ENCODE measurements at places on chromosomes 1 and 21.

GRCh38 chr1:171254859-171255258 is 6.6 kb downstream of the FMO1 start:
- peak; percentile 79 for DNase-seq

GRCh38 chr1:75100481-75101092 is 33.6 kb upstream of the LHX8 start:
- DNase-seq: no peak

GRCh38 chr1:195141294-195141693 is 1466.9 kb downstream of the KCNT2 start:
- DNase-seq: no peak

- no peak for DNase-seq
Observed at GRCh38 chr1:116763787-116764465, 9.7 kb downstream of the CD2 start.

- DNase-seq: peak; percentile 81
Observed at GRCh38 chr21:38955495-38955894, 149.8 kb downstream of the ETS2 start.

DNA sequence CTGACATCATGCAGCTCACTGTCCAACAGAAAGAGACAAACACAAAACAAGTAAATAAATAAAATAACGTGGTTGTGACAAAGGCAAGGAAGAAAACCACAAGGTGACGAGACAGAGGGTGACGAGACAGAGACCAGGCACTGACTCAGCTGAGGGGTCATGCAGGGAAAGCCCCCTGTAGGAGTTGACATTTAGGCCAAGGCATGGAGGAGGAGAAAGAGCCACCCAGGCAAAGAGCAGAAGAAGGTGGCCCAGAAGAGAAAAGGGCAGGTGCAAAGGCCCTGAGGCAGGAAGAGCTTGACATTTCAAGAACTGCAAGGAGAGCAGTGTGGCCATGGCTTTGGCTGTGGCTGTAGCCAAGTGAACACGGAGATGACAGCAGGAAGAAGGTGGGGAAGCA is 65.1 kb upstream of the ID3 start:
- DNase-seq: no peak

- peak; percentile 50 for DNase-seq
Observed at GRCh38 chr1:117967477-117967876, 37.9 kb downstream of the WDR3 start.

GRCh38 chr1:113201560-113201959 is 128.6 kb downstream of the LRIG2 start:
- no peak for DNase-seq

DNA sequence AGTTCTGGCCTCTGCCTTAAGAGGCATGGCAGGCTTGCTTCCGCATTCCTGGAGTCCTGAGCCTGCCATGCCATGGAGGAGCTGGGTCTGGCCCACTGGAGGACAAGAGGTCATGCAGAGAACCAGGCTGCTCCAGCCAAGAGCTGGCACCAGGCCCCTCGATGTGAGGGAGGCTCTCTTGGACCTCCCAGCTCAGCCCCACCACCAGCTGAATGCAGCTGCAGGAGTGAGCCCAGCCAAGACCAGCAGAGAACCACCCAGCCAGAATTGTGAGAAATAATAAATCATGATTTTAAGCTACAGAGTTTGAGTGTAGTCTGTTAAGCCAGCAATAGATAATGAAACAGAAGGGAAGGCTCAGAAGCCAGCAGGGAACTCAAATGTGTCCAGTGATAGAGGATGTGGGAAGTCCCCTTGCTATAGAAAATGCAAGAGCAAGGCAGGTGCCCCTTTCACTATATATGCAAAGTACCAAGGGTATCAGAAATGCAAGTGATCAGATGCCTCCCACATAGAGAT is 118.4 kb downstream of the HIVEP3 start:
- no peak for DNase-seq

GRCh38 chr1:215767761-215768160 is 200.7 kb downstream of the KCTD3 start:
- no peak for DNase-seq

GRCh38 chr1:112247961-112248360 is 148.1 kb upstream of the CTTNBP2NL start:
- DNase-seq: no peak

DNA sequence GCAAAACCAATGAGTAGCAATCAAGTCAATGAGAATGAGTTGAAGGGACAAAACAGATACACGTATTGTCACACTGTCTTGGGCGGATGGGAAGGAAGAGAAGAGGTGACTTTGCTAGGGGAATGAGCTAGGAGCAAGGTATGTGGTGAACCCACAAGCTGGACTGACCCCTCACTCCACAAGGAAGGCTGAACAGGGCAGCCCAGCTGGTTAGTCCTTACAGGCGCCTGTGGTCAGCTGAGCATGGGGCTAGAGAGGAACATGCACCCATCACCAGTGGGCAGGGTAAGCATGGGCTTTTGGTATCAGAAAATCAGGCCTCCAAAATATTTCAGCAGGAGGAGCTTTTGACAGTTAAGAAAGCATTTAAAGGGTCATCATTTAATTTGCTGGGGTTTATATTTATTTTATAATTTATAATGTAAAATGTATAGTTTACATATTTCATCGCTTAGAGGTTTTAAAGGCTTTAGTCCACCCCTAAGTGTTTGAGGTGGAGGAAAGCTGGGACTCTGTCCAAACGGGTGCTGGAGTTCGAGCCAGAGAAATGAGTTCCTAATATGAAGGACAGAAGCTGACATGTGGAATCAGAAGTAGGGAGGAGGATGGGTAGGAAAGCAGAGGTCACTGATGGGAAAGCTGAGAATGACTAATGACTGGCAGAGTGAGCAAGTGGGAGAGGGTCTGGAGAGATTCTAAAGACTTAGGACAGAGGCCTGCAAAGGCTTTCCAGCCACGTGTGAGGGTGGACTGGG is 22.0 kb upstream of the ACBD6 start:
- no peak for DNase-seq

GRCh38 chr1:209064850-209065706 is 518.4 kb upstream of the CAMK1G start:
- no peak for DNase-seq
